ENCODE measurements at places on chromosomes 4 and X.

DNA sequence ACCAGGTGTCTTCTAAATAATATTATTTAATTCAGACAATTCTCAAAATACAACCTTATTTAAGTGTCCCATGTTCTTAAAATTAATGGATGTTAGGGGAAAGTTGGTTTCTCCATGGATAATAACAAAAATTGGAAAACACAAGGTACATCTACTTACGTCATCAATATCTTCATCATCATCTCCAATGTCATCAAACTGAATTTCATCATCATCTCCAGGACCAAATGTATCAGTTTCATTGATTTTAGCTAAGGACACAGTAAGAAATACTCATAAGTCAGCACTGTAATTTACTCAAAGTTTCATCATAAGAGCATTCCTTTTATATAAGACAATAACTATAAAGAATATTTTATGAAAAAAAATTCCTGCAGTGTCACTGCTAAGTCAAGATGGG lies 11.3 kb downstream of the EIF1AX start:
- no peak for DNase-seq

- DNase-seq = no peak
Measured at GRCh38 chr4:82694892-82695291, 103.7 kb downstream of the SCD5 start.

DNA sequence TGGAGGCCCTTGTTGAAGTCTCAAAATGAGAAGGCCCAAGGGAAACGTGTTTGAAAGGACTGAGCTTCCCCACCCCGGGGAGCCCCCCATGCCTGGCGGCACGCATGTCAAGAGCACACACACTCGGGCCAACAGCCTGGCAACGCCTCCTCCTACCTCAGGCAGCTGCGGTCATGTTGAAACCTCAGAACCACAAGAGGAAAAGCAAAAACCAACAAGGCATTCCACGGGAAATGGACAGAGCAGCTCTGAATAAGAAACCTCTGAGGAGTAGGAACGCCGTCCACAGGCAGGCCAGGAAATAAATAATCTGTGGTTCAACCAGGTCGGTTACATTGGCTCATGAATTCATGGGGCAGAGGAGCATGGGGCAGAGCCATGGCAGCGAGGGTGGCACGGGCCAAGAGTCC lies 95.7 kb upstream of the AFAP1 start:
- DNase-seq = no peak

DNA sequence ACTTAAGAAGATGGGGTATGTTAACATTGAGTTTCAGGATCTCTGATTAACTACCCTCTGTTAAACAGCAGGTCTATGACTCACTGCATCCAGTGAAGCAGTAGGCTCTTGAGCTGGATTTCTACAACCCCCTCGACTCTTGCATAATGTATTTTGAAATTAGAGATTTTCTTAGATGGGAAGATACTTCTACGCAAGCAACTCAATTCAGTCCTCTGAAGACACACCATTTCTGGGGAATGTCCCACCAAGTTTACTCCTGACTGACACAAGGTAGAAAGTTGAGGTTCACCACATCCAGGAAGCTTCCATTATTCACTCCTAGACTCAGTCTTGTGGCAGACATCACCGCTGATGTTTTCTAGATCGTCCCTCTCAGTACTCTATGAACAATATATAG lies 12.9 kb downstream of the PALLD start:
- DNase-seq = no peak

GRCh38 chr4:143616771-143617170 lies 83.7 kb downstream of the FREM3 start:
- DNase-seq = no peak

DNA sequence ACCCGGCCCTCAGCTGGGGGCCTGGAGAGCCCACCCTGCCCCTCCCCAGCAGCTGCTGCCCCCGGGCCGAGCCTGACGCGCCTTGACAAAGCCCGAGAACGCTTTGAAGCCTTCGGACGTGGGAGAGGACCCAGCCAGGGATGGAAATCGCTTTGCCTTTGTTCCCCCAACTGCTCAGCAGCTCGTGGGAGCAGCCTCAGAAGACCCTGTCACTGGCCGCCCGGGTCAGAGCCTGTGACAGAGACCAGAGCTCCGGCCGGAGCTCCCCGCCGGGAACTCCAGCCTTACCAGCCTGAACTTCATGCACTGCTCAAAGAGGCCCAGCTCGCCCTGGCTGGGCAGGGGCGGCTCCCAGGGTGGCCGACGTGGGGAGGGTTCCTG lies 2.6 kb upstream of the SLC6A8 start:
- DNase-seq = no peak

DNA sequence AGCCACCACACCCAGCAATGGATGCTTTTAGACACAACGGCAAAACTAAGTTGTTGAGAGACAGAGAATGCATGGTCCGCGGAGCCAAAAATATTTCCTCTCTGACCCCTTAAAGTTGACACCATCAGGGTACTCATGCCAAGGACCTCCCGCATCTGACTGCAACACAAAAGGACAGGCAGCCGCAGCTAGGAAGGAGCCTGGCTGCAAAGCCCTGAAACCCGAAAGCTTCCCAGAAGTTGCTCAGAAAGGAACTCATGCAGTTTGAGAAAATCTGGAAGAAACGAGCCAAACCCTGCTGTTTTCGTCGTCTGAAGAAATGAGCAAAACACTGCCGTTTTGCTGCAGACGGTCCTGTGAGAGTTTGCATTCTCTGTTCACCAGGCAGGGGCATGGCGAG lies 16.5 kb downstream of the DHRSX start:
- no peak for DNase-seq

DNA sequence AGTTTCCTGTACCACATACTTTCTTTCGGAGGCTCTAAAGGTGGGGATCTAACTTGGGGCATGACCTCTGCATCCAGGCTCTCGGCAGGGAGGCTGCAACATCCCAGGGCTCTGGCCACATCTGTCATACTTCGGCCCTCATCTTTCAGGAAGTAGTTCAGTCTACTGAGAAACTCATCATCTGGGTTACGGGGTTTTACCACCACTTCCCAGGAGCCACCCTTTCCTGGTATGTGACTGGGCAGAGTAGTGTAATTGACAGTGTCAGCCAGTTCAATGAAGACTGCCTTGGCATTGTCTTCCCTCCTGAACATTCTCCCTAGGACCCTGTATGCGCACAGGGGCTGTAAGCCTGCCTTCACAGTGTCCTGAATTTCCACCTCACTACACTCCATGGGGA lies 2.8 kb downstream of the PNMA5 start:
- no peak for DNase-seq

Data from hippocampal formation (tissue), 2 donors.